CD4-positive, alpha-beta T cell treated with Interleukin-17A for 4 hours (primary cell): ENCODE measurements at places on chromosomes 16 and 17.
A peak's percentile ranks its signal among the peaks of the same experiment; 100 is the strongest.

DNA sequence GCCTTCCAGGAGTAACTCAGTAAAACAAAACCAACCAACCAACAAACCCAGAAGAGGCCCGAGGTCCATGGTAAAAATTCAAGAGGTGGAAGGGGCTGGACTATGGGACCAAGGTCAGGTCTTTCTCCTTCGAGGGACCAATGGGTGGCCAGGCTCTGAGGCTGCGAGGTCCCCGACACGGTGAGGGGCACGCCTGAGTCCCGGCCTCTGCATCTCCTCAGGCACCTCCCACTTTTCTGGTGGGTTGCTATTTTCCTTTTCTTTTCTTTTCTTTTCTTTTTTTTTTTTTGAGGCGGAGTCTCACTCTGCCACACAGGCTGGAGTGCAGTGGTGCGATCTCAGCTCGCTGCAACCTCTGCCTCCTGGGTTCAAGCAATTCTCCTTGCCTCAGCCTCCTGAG, 18.0 kb downstream of the CD7 start:
- peak; percentile 40 for DNase-seq

DNA sequence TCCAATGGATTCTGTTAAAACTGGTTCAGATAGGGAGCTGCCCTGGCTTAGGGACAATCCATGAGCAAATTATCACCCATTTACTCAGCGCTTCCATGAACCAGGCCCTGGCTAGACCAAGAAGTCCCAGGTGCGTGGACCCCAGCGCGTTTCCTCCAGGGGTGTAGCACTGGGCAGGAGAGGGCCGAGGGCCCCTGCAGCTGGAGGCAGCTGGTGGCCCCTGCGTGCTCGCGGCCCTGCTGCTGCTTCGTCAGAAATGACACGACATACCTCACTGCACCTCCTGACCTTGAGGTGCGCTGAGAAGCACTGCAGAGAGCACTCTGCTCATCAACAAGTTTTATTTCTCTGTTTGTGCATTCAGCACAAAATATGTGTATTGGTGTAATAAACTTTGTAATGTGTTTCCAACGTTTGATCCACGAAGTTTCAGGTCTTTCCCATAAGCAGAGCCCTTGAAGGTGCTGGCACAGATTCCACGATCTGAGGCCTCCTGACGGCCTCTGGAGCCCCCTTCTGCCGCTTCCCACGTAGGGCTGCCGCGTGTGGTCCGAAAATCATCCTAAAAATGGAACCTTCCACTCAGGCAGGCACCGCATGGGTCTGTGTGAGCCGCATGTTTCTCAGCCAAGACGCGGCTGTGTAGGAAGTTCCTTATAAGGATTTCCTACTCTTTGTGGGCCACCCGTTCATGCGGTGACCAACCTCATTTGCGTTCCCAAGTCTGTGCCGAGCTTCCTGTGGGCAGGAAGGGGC, 50.8 kb upstream of the ZCCHC14 start:
- DNase-seq: peak; percentile 27

DNA sequence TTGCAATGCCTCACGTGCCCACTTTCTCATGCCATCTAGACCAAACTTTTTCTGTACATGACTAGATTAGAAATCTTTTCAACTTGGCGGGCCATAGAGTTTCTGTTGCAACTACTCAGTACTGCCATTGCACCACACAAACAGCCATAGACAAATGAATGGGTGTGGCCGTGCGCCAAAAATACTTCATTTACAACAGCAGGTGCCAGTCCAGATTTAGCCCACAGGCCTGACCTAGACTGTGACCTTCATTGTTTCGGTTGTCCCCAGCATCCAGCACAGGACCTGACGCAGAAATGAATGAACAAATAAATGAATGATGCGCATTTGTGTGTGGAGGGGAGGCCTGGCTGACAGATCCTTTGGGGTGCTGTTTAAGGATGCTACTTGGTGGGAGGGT, 14.3 kb upstream of the PDK2 start:
- no peak for DNase-seq

DNA sequence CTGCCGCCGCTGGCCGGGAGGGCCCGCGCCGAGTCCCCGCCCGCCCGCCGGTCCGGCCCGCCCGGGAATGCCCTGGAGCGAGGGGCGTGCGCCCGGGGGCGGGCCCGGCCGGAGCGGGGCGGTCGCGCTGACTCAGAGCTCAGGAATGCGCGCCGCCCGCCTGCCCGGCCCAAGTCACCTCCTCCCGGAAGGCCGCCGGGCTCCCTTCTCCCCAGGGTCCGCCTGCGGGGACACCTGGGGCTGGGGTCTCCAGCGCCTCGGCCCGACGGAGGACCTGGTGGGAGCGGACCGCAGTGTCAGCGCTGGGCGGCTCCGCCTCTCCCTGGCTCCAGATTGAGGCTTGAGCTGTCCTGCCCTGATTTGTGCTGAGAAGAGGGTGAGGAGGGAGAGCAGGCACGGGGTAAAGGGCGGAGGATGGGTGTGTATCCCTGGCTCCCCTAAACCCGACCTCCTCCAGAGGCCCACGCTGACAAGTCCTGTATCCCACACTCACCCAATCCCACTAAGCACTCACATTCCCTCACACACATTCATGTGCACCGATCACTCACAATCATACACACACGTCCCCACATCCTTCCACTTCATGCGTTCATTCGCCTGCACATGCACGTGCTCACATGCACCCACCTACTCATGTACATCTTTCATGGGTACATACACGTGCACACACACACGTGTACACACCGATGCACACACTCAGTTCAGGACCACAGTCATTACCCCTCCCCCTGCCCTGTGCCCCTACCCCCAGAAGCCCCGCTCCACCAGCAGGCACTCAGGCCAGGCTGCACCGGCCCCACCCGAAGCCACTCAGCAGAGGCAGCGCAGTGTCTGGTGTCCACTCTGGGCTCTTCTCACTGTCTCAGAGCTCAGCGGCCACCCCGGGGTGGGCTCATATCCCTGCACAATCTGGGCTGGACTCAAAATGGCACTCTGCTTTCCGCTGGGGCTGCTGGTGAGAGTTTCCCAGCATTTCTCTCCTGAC, at the start of gene RHBDF1:
Gene RHBDF1, minus strand, starts transcription at position 71 of the 988 bp plus-strand sequence. CDS start 7,616 bp downstream, outside the sequence.
- DNase-seq: no peak

DNA sequence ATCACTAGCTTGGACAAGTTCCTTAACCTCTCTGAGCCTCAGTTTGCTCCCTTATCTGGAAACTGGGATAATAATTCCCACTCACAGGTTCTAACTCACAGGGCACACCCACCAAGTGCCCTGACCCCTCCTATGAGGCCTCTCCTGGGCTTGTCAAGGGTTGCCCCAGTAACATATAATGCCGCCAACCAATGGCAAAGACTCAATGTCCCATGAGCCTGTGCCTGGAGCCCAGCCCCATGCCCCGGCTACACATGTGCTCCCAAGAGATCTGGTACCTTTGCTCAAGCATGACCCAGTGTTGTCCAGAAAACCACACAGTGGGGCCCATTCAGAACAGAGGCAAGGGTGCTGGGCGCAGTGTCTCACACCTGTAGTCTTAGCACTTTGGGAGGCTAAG, 8.5 kb upstream of the FBXL19 start:
- no peak for DNase-seq

- no peak for DNase-seq
These were observed 5.3 kb upstream of the NEUROD2 start for GRCh38 chr17:39612935-39613464.

- DNase-seq: no peak
These were observed 11.2 kb downstream of the FOXF1 start for GRCh38 chr16:86521236-86522197.

- no peak for DNase-seq
These were observed at the start of gene MAPK7 for GRCh38 chr17:19378416-19379360. Gene MAPK7 (plus strand): TSS chr17:19378498. CDS start chr17:19378901, 403 bp downstream.
